ENCODE measurements at places on chromosomes 7 and 10.
A peak's percentile ranks its signal among the peaks of the same experiment; 100 is the strongest.

DNA sequence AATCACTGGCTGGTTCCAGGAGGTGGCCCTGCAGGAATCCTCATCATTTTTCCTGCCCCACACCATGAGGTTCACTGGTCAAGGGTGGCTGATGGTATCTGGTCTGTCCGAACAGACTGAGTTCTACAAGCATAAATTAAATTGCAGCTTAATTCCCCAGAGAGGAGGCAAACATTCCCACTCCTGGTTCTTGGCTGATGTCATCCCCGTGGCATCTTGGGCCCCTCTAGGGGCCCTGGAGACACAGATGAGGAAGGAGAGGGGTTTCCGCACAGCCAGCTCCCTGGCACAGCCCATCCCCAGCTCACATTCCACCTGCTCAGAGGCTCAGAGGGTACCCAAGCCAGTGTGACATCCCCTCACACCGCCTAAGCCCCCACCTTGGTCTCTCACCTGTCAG is 5.3 kb upstream of the KLRG2 start:
- peak; percentile 25 for DNase-seq

DNA sequence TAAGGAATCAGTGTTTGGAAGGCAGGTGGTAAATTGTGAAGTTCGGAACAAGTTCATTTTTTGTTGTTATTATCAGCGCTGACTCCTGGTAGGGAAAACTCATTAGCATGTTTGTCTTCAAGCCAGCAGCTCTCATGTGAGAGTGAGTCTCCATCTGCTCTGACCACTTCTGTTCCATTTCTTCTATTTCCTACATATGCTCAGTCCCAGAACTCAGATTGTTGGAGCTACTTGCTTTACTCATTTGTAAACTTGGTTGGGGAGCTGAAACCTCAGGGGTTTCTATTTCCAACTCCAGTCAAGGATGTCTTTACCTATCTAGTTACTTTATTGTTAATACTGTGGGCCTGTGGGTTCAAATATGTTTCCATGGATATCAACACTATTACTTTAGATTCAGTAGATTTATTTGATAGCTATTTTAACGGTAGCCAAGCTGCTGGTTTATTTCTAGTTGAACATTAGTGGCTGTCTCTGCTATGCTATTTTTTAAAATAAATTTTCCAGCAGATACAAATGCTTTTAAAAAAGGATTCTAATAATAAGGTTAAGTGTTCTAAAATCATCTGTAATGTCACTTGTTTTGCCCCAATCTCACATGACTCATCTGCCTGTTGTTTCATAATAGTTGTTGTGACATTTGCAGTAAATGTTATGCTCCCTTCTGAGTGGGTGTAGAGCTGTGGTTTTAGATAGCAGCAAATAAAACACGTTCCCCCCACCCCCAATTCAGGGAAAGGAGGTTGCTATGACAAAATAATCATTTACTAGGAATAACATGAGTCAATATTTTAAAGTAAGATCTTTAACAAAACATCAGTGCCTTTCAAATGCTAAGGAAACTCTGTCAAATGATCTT is 143.3 kb downstream of the HDAC9 start:
- peak; percentile 54 for DNase-seq

DNA sequence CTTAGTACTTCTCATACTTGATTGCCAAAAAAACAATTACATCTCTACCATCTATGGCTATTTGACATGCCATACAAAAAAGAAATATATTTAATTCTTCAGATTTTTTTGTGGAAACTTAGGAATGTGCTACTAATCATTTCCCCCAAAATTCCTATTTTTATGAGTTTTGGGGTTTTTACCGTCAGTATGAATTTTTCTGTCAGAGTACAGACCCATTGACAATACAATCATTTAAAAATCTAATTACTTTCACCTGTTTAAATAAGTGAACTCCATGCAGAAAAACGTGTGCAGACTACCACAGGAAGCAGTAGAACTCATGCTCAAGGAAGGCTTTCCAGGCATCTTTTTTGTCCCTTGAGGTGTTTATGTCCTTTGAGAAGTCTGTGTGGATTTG is 48.8 kb upstream of the FOXP2 start:
- DNase-seq, result no peak

GRCh38 chr7:100085515-100085914 is 3.3 kb upstream of the COPS6 start:
- DNase-seq, result no peak

- DNase-seq, result no peak
These were observed 765 bp upstream of the LCOR start for GRCh38 chr10:96831200-96831866.

- DNase-seq, result no peak
These were observed 235.5 kb downstream of the SKIDA1 start for GRCh38 chr10:21289961-21290360.

- DNase-seq, result peak; percentile 84
These were observed 82.6 kb downstream of the PRKG1 start for GRCh38 chr10:51156926-51157325.

GRCh38 chr10:85557077-85557476 is 809.5 kb downstream of the GRID1 start:
- no peak for DNase-seq

DNA sequence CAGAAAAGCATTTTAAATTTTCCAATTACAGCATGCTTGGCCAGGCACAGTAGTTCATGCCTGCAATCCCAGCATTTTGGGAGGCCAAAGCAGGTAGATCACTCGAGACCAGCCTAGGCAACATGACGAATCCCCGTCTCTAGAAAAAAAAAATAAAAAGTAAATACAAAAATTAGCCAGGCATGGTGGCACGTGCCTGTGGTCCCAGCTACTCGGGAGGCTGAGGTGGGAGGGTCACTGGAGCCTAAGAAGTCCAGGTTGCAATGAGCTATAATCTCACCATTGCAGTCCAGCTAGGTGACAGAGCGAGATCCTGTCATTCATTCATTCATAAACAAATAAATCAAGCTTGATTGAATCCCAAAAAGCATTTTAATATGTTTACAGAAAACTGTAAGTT is 234.9 kb downstream of the PARD3 start:
- DNase-seq, result no peak

GRCh38 chr7:3806516-3806915 is 505.5 kb downstream of the SDK1 start:
- no peak for DNase-seq

DNA sequence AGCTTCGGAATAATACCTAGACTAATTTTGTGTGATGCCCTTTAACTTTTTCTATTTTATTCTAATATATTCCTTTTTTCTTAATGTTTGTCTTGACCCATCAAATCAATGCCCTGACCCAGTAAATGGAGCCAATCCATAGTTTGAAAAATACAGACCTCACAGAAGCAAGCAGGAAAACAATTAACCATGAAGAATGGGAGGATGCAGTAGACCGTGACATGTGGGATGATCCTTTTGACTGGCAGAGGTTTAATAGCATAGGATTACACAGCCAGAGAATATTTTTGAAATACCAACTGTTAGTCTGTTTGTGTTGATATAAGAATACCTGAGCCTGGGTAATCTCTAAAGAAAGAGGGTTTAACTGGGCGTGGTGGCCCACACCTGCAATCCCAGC is 142.6 kb upstream of the NEBL start:
- DNase-seq, result no peak

DNA sequence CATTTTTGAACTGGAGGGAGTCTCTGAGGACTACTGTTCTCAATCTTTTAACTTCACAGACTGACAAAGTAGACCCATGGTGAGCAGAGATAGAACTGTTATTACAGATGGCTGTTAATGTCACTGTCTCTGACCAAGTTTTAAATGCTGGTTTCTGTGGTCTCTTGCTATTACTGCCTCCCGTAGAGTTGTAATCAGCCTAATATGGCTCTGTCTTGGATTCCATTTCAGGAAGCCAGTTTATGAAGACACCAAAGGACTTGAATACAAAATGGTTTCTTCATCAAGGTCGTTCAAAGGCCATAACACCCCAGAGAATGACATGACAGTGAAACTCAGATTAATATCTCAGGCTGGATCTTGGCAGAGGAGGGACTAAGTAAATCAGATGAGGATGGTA is 3.9 kb downstream of the SFRP4 start:
- DNase-seq, result no peak

GRCh38 chr7:1770331-1770730 is 100.3 kb downstream of the ELFN1 start:
- no peak for DNase-seq

GRCh38 chr7:90483251-90483650 is 13.8 kb downstream of the PTTG1IP2 start:
- no peak for DNase-seq

GRCh38 chr10:25938405-25938804 is 4.4 kb downstream of the MYO3A start:
- no peak for DNase-seq

GRCh38 chr10:30190577-30191552 is 131.5 kb upstream of the JCAD start:
- no peak for DNase-seq

GRCh38 chr7:44145969-44146911 is 5.1 kb upstream of the MYL7 start:
- peak; percentile 76 for DNase-seq

DNA sequence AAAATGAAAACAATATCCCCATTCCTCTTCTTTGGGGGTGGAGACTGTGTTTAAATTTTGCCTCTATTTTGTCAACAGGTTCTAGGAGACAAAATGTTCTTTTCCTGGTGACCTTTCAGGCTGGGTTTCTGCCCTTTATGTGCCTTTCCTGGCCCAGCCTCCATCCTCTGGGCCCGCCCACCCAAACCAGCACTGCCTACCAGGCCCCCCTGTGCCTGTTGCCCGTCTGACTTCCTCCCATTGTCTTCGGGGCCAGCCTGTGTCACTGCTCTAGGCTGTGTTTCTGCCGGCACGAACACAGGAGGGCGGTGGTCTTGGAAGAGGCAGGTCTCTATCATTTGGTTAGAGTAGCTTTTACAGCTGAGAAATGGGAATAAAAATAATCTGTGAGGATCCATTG is 13.9 kb downstream of the TSPAN14 start:
- no peak for DNase-seq

DNA sequence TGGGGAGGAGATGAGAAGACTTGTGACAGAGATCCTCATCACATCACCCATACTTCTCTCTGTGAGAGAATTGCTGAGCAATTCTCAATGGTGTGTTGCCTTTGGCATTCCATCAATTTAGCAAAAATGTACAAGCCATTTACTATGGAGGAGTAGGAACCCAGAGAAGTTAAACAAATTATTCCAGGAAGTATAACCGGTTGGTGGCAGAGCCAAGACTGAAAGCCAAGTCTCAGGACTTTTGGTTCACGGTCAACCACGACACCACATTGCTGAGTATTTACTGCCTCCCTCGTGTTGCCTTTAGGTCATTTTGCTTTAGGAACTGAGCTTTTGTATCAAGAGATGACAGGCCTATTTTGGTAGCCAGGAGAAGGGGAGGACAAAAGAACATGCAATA is 88.0 kb upstream of the ELMO1 start:
- DNase-seq, result no peak

GRCh38 chr7:158164101-158165095 is 423.2 kb downstream of the PTPRN2 start:
- DNase-seq, result no peak

DNA sequence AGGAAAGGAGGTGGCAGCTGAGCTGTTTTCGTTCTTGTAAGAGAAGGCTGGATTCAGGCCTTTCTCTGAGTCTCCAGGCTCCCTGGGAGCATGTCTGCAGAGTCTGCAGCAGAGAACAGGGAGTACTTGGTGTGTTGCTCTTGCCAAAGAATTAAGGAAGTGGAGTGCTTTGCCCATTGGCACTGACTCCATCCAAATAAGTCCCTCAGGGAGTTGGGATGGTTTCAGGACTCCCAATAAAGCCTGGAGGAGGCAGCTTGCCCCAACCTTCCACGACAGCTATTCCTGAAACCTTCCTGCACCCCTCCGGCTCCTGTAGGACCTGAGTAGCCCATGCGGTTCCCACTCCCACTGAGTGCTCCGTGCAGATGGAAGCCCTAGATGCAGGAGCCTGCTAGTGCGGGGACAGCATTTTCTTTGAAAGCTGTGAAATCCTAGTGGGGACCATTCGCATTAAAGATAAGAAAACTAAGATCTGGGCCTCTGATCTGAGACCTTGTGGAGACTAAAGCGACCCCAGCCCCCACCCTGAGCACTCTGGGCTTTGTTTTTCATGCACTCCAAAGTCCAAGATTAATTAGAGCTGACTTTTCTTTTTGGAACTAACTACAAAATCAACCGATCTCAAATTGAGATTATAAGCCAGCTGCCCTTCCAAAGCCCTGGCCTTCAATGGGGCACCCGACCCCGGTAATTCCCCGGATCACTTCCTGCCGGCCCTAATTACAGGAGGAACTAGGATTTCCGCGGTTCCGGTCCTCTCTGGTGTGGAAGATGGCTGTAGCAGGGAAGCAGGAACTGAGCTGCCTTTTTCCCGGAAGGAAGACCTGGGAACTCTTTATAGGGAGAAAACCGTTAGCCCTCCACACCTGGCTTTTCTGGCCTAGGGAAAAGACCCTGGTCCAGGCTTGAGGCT is 110.2 kb downstream of the COL13A1 start:
- DNase-seq, result no peak

- DNase-seq, result no peak
These were observed 6.1 kb upstream of the ABLIM1 start for GRCh38 chr10:114664127-114664526.

- DNase-seq, result no peak
These were observed 58.8 kb upstream of the GAD2 start for GRCh38 chr10:26157734-26158133.

GRCh38 chr10:118369641-118370205 is 27.6 kb upstream of the FAM204A start:
- no peak for DNase-seq

DNA sequence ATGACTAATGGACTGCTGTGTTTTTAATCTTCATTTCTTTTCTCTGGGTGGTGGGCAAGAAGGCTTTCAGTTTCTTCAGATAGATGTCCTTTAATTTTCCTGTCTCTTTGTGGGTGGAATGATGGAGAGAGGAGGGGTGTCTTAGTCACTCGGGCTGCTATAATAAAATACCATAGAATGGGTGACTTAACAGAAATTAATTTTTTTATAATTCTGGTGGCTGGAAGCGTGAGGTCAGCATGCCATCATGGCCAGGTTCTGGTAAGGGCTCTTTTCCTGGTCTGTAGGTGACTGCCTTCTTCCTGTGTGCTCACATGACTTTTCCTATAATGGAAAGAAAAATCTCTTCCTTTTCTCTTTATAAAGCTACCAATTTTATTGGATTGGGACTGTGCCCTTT is 6.3 kb downstream of the RSBN1L start:
- DNase-seq, result peak; percentile 48

- DNase-seq, result peak; percentile 17
These were observed 5.3 kb downstream of the FRMD4A start for GRCh38 chr10:14325325-14325955.
